Immature natural killer cell (primary cell): ENCODE measurements at places on chromosomes 2 and 18. TPM values are rescaled to one million over a fixed set of nuclear protein-coding genes. Genes with fewer than 3 reads are reported as not detected.

Gene APCDD1
- not detected for polyA plus RNA-seq

Gene TMEM178A
- not detected for polyA plus RNA-seq

DNA sequence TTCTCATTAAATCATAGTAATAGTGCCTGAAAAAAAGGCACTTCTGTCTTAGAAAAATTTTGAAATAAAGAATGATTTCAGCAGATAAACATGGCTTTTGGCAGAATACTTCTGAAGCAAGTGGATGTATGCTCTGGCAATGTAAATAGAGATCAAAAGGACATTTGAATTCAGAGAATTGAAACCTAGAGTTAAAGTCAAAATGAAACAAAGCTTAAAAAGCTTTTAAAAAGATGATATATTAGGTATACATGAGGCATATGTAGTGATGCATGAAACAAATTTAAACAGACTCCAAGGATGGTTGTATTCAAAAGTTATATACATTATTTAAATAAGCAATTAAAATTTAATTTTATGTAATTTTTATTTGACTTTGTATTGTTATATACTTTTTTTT is 1344.5 kb upstream of the TMEFF2 start:
- DNase-seq, result no peak

DNA sequence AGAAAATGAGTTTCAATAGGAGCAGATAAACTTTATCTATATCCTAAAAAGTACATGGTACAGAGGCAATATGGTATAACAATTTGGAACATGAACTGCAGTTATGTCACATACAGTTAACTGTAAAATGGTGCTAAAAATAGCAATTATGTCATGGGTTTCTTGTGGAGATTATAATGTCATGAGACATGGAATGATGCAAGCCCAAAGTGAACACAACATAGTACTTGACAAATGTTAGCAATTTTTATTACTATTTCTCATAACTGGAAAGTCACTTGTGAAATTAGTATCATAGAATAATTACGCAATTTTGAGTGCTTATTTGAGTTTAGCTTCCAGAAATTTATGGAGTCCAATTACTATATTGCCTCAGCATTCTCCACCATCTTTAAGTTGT is 1263.4 kb downstream of the DSC3 start:
- DNase-seq, result no peak

DNA sequence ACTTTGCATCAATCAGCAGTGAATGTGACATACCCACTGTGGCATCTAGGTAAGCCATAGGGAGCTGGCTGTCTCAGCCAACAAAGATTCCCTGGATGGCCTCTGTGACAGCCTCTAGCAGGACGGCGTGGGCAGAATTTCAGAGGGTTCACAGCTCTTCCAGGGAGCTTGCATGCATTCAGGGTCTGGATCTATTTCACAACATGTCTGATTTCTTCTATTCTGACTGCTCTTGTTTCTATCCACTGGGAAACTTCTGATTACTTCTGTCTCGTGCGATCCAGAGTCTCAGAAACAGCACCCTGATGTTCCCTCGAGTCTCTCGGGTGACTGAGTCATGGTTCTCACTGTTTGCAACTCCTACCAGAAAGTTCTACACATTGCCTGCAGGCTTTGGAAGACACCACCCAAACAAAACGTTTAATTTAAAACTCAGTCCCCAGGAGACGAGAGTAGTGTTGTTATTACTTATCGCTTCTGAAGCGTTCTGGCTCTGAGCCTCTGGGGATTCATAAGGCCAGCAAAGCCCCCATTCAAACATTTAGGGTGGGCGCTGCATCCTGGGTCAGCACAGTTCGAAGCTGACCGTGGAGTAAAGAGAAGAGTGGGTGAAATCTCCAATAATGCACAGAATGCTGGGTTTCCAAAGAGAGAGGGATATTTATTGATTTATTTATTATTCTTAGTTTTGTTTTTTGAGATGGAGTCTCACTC is 41.9 kb upstream of the ODC1 start:
- no peak for DNase-seq

DNA sequence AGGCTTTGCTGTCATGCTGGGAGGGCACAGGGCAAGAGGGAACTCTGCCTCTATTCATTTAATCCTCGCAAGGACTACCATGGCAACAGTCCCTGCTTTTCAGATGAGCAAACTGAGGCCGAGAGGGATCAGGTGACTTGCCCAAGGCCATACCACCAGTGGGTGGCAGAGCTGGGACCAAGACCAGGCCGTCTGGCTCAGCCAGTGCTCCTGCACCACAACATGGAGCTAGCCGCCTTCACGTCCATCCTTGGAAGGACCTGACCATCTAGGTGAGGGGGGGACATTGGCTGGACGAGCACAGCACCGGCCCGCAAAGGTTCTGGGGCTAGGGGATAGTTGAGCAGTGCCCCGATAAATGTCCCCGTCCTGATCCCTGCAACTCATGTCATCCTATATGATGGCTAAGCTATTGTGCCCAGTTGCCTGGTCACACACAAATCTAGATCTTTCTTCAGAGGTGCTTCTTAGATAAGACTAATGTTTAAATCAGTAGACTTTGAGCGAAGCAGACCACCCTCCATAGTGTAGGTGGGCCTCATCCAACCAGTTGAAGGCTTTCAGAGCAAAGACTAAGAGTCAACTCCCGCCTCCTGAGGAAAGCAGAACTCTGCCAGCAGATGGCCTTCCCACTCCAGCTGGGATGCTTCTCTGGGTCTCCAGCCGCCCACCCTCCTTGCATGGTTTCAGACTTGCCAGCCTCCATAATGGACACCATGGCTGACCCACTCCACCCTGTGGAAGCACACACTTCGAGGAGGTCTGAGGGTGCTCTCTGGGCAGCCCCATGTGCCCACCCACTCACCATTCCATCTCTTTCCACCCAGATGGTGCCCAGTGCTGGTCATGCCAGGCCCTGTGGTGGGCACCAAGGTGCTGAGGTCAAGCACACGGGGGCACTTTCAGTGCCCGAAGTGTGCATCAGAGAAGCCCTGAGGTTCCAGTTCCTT is 214.8 kb upstream of the RAB6C start:
- no peak for DNase-seq

DNA sequence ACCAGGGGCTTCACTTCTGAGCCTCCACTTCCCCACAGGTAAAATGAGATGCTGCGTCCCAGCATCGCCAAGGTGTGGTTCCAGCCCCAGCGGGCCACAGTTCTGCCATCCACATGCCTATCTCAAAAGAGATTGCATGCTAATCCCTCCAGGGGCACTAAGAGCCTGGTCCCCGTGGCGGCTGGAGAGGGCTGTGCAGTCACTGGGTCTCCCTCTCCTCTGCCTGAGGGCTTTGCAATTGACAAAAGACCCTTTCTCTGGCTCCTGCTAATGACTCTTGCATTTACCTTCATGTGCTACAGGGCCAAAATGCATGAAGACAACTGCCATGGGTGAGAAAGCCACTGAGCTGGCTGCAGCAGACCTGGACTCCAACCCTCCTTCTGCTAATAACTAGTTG is 18.5 kb downstream of the ZBTB7C start:
- DNase-seq, result no peak

GRCh38 chr2:37742286-37742685 is 70.8 kb upstream of the CDC42EP3 start:
- no peak for DNase-seq

DNA sequence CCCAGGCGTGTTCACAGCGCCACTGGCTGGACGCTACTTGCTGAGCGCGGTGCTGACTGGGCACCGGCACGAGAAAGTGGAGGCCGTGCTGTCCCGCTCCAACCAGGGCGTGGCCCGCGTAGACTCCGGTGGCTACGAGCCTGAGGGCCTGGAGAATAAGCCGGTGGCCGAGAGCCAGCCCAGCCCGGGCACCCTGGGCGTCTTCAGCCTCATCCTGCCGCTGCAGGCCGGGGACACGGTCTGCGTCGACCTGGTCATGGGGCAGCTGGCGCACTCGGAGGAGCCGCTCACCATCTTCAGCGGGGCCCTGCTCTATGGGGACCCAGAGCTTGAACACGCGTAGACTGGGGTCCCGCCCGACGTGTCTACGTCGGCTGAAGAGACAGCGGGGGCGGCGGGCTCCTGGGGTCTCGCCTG is 891 bp upstream of the KHK start:
- DNase-seq, result no peak

GRCh38 chr2:216485745-216486144 is 12.9 kb upstream of the RPL37A start:
- DNase-seq, result no peak

DNA sequence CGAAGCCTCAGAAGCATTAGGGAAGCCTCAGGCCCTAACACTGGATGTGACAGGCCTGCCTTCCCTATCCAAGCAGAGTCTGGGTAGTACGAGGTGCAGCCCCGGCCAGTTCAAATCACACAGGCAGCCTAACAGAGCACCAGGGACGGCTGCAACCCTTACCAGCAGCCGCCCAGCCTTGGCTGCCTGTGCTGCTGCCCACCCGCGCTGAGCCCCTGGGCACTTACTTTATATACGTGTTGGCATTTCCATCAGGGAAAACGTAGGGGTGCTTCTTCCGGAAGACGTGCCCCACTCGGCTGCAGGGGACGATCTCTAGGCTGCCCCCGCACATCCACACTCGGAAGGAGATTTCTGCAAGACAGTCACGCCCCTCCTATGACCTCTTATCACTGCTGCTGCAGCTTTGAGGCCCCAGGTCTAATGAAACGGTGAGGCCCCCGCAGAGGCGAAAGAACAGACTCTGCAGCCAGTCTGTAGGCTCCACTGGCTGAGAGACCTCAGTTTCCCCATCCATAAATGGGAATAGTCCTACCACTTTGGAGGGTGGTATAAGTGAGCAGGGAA is 124.7 kb upstream of the CAPN13 start:
- DNase-seq, result no peak
